Cardiac ventricle fibroblast (primary cell): ENCODE measurements at places on chromosomes 1 and 21. TPM values are rescaled to one million over a fixed set of nuclear protein-coding genes. Genes with fewer than 3 reads are reported as not detected.

FCGR1A gene
- not detected in 2 replicates for total RNA-seq

MEX3A gene
- total RNA-seq = 0.62 and 3.9 TPM in 2 replicates

TMIGD3 gene
- total RNA-seq = not detected in 2 replicates

GUCA2A gene
- not detected in 2 replicates for total RNA-seq

ARHGAP30 gene
- total RNA-seq = not detected in 2 replicates

ROR1 gene
- total RNA-seq = 14.2 and 15.4 TPM in 2 replicates

KIF21B gene
- 0.29 and 0.31 TPM in 2 replicates for total RNA-seq

SLFNL1 gene
- 0.12 and 0.15 TPM in 2 replicates for total RNA-seq

TPTE gene
- total RNA-seq = not detected in 2 replicates

PADI1 gene
- total RNA-seq = not detected in 2 replicates

TRIM67 gene
- 0.06 and 0.15 TPM in 2 replicates for total RNA-seq

MYOG gene
- total RNA-seq = not detected in 2 replicates

FCRL2 gene
- total RNA-seq = not detected in 2 replicates

GCSAML gene
- total RNA-seq = not detected in 2 replicates

NBPF6 gene
- not detected in 2 replicates for total RNA-seq

C4BPA gene
- total RNA-seq = not detected in 2 replicates

DCST2 gene
- 0.06 TPM in 1 of 2 replicates, not detected in the other for total RNA-seq

CATSPERE gene
- 0.31 and 0.83 TPM in 2 replicates for total RNA-seq

MTARC2 gene
- 11.8 and 12.2 TPM in 2 replicates for total RNA-seq

FCRLB gene
- total RNA-seq = 1.4 and 3.0 TPM in 2 replicates

KCNJ15 gene
- total RNA-seq = 0.44 and 1.0 TPM in 2 replicates

GRIK1 gene
- total RNA-seq = not detected in 2 replicates

BARHL2 gene
- not detected in 2 replicates for total RNA-seq

APCS gene
- not detected in 2 replicates for total RNA-seq

RCSD1 gene
- 1.6 and 1.7 TPM in 2 replicates for total RNA-seq

CNR2 gene
- total RNA-seq = not detected in 2 replicates

TSPEAR gene
- not detected in 2 replicates for total RNA-seq

LYSMD1 gene
- 6.7 and 11.6 TPM in 2 replicates for total RNA-seq

SYNC gene
- total RNA-seq = 42.6 and 43.4 TPM in 2 replicates

VWA5B1 gene
- not detected in 2 replicates for total RNA-seq

IFNLR1 gene
- 0.05 TPM in 1 of 2 replicates, not detected in the other for total RNA-seq

AIM2 gene
- not detected in 2 replicates for total RNA-seq

SFN gene
- not detected in 2 replicates for total RNA-seq

CADM3 gene
- total RNA-seq = 185 and 186 TPM in 2 replicates

TMEM82 gene
- total RNA-seq = not detected in 2 replicates

RBP7 gene
- not detected in 2 replicates for total RNA-seq

VSIG8 gene
- not detected in 2 replicates for total RNA-seq

OPRD1 gene
- total RNA-seq = not detected in 2 replicates

TGFB2 gene
- 2.1 and 6.9 TPM in 2 replicates for total RNA-seq
